ENCODE measurements at places on chromosomes 11 and 22. TPM values are rescaled to one million over a fixed set of nuclear protein-coding genes. Genes with fewer than 3 reads are reported as not detected.

The SOX10 gene
- not detected for total RNA-seq

GRCh38 chr22:26835929-26836528, 178.6 kb downstream of the MIAT start:
- no peaks in the 10 kb centered on the region for H3K27me3 ChIP-seq
- peak; percentile 15 for DNase-seq
- no peak overlapping the region for H3K27ac ChIP-seq

DNA sequence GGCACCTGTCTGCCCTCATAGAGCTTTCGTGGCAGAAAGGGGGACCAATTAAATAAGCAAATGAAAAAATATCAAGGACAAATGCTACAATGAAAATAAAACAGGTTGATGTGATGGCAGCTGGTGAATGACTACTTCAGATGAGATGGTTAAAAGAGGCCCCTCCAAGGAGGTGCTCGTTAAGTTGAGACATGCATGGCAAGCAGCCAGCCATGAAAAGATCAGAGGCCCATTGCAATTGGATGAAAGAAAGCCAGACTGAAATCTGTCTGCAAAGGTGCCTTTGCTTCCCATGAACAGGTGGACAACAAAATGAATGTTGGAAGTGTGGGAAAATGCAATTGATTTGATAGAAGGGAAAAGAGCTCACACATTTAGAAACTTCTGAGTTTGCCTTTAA, 848 bp upstream of the TRPC6 start:
- no peak for DNase-seq
- no peaks in the 10 kb centered on the region for H3K4me1 ChIP-seq
- H3K27me3 ChIP-seq, result no peaks in the 10 kb centered on the region
- H3K36me3 ChIP-seq, result no peaks in the 10 kb centered on the region
- no peak overlapping the region for H3K4me3 ChIP-seq

GRCh38 chr22:50720301-50721256, 17.4 kb upstream of the ACR start:
- H3K36me3 ChIP-seq, result no peaks in the 10 kb centered on the region
- H3K27me3 ChIP-seq, result no peaks in the 10 kb centered on the region
- no peaks in the 10 kb centered on the region for H3K4me1 ChIP-seq

The MYH9 gene
- total RNA-seq, result 788 TPM

DNA sequence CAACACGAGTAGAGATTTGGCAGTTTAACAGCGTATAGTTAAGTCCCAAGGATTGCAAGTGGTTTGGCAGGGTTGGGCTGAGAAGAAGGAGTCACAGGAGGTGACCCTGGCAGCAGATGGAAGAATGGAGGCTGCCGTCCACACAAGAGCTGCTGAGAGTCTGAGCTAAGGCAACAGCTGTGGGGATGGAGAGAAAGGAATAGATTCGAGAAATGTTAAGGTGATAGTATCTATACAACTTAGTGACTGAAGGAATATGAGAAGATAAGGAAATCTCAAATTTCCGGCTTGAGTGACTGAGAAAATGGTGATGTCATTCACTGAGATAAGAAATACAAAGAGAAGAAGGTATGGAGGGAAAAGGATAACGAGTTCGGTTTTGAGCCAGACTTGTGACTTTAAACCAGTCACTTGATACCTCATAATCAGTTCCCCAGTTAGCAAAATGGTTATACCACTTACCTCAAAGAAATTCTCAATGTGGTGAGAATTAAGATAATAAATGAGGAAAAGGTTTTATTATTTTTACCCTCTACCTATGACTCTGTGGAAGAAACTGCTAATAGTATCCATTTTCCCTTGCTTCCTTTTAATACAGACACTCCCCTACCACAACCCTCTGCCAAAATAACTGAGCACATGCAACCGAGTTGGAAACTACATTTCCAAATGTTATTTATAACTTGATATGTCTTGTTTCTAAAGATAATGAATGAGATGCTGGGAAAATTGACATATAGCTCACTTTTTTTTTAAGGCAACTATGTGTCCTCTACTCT, 30.7 kb downstream of the FAM168A start:
- H3K36me3 ChIP-seq, result no peaks in the 10 kb centered on the region
- no peaks in the 10 kb centered on the region for H3K4me1 ChIP-seq
- H3K27ac ChIP-seq, result no peak overlapping the region
- no peaks in the 10 kb centered on the region for H3K27me3 ChIP-seq

DNA sequence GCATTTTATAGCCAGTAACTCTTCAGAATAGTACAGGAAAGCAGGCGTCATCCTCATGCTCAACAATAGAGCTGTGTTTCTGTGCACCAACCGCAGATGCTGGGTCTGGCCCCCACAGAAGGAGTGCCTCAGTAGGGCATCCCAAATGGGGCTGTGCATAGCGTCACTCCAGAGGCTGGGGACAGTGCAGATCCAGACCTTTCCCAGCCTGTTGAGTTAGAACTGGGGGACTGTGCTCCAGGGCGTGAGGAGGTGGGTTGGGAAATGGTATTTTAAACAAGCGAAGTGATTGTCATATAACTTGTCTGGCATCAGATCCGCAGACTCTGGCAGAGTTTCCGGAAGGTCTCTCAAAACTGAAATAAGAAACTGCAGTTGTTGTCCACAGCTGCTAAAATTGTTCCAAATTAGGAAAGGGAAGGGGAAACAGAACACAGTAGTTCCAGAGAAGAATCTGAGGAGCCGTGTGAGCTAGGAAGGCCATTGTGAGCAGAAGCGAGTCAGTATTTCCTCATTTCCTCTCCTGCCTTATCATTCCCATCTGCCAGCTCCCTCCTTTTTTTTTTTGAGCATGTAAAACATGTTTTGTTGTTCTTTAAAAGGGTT, 52.2 kb downstream of the JAM3 start:
- H3K27ac ChIP-seq, result no peak overlapping the region
- H3K36me3 ChIP-seq, result no peaks in the 10 kb centered on the region
- peaks cover 14% of the 10 kb centered on the region for H3K4me1 ChIP-seq
- DNase-seq, result no peak

DNA sequence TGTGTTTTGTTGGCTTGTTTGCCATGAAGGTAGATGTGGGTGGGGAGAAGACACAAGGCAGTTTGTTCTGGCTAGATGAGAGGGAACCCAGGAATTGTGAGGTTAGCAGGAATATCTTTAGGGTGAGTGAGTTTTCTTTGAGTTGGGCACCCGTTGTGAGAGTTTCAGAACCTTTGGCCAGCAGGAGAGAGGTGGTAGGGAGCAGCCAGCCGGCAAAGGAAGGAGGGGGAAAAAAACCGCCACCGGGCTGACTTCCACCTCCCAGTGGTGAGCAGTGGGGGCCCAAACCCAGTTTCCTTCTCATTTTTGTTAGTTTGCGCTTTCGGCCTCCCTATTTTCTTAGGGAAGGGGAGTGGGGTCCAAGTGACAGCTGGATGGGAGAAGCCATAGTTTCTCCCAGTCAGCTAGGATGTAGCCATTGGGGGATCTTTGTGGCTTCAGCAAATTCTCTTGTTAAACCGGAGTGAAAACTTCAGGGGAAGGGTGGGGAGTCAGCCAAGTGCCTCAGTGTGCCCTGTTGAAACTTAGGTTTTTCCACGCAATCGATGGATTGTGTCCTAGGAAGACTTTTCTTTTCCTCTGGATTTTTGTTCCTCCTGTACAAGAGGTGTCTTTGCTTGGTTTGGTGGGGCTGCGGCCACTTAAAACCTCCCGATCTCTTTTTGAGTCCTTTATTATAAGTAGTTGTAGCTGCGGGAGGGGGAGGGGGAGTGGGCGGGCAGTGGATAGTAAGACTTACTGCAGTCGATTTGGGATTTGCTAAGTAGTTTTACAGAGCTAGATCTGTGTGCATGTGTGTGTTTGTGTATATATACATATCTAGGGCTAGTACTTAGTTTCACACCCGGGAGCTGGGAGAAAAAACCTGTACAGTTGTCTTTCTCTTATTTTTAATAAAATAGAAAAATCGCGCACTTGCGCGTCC, 1.1 kb upstream of the GCAT start:
- peak overlapping the region; percentile 73 for H3K4me3 ChIP-seq
- H3K27me3 ChIP-seq, result no peaks in the 10 kb centered on the region
- peaks cover 11% of the 10 kb centered on the region for H3K4me1 ChIP-seq
- H3K36me3 ChIP-seq, result no peaks in the 10 kb centered on the region
- H3K27ac ChIP-seq, result peak overlapping the region; percentile 82

GRCh38 chr22:29701155-29701999, 18.4 kb upstream of the CABP7 start:
- no peaks in the 10 kb centered on the region for H3K27me3 ChIP-seq
- peaks cover 53% of the 10 kb centered on the region for H3K4me1 ChIP-seq
- no peaks in the 10 kb centered on the region for H3K36me3 ChIP-seq

DNA sequence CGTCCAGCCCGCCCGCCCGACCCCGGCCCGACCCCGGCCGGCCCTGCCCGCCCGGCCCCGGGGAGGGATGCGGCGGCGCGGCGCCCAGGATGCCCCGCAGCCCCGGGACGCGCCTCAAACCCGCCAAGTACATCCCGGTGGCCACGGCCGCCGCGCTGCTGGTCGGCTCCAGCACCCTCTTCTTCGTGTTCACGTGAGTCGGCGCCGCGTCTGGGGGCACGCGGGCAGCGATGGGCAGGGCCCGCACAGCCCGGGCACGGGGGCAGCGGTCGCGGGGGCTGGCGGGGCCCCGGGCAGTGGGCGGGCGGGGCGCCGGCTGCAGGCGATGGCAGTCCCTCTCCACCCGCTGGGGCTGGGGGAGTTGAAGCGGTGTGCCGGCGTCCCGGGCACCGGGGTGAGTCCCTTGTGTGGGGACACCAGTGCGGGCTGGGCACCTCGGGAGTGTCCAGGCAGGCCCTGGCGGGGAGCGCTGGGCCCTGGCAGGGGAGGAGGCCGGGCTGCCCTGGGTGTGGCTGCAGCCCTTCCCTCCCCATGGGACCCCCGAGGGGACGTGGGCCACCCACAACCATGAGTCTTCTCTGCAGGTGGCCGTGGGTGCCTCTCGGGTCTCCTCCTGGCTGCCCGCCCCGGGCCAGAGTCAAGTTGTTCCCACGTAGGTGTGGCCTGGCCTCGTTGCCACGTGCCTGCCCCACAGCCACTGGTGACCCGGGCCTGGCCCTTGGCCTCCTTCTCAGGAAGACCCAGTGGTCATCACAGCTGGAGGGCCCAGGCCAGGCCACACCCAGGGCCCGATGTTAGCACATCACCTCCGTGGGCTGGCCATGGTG, 468 bp downstream of the ZDHHC8 start:
- H3K27me3 ChIP-seq, result no peaks in the 10 kb centered on the region
- no peak for DNase-seq
- H3K36me3 ChIP-seq, result peaks cover 2% of the 10 kb centered on the region
- H3K4me3 ChIP-seq, result peak overlapping the region; percentile 57
- H3K4me1 ChIP-seq, result no peaks in the 10 kb centered on the region

The TRIM48 gene
- total RNA-seq, result not detected

GRCh38 chr11:98940913-98941312, 79.8 kb upstream of the CNTN5 start:
- no peak overlapping the region for H3K27ac ChIP-seq
- H3K27me3 ChIP-seq, result no peaks in the 10 kb centered on the region

All from Panc1 (cell line).